ENCODE measurements at places on chromosomes 6 and 20.

GRCh38 chr6:45447005-45447404, 69.3 kb upstream of the SUPT3H start:
- DNase-seq, result no peak

- DNase-seq, result no peak
These were observed 37.8 kb upstream of the CNKSR3 start for GRCh38 chr6:154548130-154548830.

GRCh38 chr6:148758492-148758891, 11.7 kb downstream of the UST start:
- peak; percentile 21 for DNase-seq

GRCh38 chr20:10568032-10568431, 105.8 kb downstream of the JAG1 start:
- no peak for DNase-seq

- no peak for DNase-seq
These were observed 37.1 kb upstream of the EZR start for GRCh38 chr6:158856261-158856660.

All from stimulated activated CD4-positive, alpha-beta T cell treated with anti-CD3 and anti-CD28 coated beads, TNF-alpha, amount 100 ng/mL, for 48 hours (primary cell).